ENCODE measurements at places on chromosomes 2 and 18.
A peak's percentile ranks its signal among the peaks of the same experiment; 100 is the strongest.

GRCh38 chr2:165505514-165505913, 36.0 kb downstream of the CSRNP3 start:
- no peak for DNase-seq

DNA sequence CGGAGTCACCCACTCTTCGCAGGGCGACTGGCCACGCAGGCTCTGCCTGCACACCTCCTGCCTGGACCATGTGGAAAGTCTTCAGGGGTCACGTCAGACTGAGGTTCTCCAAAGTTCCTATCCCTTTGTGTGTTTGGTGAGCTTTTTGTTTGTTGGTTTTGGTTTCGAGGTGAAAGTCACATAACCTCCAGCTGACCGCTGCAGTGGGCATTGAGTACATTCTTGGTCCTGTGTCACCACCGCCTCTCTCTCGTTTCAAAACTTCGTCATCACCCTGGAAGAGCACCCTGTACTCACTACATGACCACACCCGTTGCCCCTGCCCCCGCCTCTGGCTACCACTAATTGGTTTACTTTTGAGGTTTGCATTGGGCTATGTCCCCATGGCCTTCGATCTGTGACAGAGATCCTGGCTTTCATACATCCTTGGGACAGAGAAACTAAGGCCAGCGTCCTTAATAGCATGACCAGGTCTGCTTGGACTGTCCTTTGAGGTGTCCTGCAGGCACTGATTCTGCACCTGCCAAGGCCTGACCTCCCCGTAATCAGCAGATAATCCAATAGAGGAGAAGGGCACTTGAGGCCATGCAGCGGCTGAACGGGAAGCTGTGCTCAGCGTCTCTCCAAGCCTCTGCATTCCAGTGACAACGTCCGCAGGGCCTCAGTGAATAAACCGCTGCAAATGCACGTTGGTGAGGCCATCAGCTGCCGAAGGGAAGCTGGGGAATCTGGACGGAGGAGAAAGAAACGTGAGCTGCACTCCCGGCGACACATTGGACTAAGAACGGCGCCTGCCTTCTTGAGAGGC, 46.8 kb downstream of the SH3BP4 start:
- no peak for DNase-seq

- no peak for DNase-seq
Measured at GRCh38 chr2:234770031-234770506, 181.7 kb upstream of the SH3BP4 start.

DNA sequence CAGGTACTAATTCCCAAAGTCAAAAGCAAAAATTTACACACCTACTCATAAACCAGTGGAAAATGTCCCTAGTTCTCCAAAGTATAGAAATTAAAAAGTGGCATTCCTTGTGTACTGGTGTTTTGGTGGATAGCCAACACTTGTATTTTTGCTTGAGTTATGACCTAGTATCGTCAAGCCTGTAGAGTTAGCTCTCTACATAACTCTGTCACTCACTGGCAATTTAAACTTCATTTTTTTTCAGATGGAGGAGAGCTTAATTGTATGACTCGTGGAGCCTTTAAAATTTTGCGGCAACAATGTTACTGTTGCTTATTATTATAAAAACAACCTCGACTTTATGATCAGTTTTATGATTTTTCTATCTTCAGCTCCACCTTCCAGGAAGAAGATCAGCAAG, 58.7 kb downstream of the ITGB6 start:
- DNase-seq, result no peak

GRCh38 chr2:19048593-19049266, 309.7 kb downstream of the OSR1 start:
- no peak for DNase-seq

- no peak for DNase-seq
Measured at GRCh38 chr2:153786016-153786415, 85.7 kb upstream of the GALNT13 start.

DNA sequence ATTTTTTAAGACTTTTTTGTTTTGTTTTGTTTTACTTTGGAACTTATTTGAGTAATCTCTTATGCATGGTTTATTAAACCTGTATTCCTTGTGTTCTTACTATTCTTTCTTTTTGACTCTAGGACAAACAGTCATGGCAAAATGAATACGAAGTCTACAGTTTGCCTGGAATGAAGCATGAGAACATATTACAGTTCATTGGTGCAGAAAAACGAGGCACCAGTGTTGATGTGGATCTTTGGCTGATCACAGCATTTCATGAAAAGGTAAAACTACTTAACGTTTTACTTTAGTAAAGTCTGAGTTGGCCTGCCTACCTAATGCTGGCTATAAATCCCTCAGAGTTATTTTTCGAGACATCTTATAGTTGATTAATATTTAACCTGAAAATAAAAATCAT, 72.3 kb downstream of the ACVR2A start:
- no peak for DNase-seq

- peak; percentile 71 for DNase-seq
Measured at GRCh38 chr18:79611040-79611681, 68.4 kb upstream of the CTDP1 start.

- DNase-seq, result no peak
Measured at GRCh38 chr2:209582281-209582680, 158.4 kb downstream of the MAP2 start.

GRCh38 chr2:40466332-40466906, 14.5 kb upstream of the SLC8A1 start:
- no peak for DNase-seq

DNA sequence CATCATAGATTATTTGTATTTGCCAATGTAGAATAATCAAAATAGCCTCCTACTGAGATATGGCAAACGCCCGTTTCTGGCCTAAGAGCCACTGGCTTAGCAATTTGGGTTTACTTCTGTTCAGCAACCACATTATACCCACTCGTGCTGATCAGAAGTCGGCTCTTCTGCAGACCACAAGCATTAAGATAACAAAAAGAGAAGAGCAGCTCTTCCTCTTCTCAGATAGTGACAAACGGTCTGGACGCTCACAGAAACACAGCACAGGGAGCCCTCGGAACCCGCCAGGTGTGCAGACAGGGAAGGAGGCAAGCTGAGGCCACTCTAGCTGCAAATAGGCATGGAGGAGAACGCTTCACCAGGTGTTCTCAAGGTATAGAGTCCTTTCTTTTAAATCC, 164.0 kb downstream of the HDAC4 start:
- DNase-seq, result no peak

Data from GM03348 (cell line).